MG63 (cell line): ENCODE measurements at places on chromosomes 5 and 9. TPM values are rescaled to one million over a fixed set of nuclear protein-coding genes. Genes with fewer than 3 reads are reported as not detected.

Gene HMGCS1
- total RNA-seq = 19.5 and 22.1 TPM in 2 replicates

Gene ANKRD18A
- total RNA-seq = 0.07 TPM in 1 of 2 replicates, not detected in the other

Gene IL4
- not detected in 2 replicates for total RNA-seq

Gene CDX1
- total RNA-seq = 0.07 TPM in 1 of 2 replicates, not detected in the other

Gene AK8
- 0.15 and 1.9 TPM in 2 replicates for total RNA-seq

Gene BARX1
- total RNA-seq = 170 and 176 TPM in 2 replicates

Gene PIP5KL1
- 0.13 TPM in 1 of 2 replicates, not detected in the other for total RNA-seq

Gene ADAMTSL2
- total RNA-seq = 0.10 and 0.72 TPM in 2 replicates

Gene TSLP
- 0.43 TPM in 1 of 2 replicates, not detected in the other for total RNA-seq

Gene PCDHA10
- not detected in 2 replicates for total RNA-seq

Gene MYOT
- total RNA-seq = not detected in 2 replicates

Gene C9orf50
- total RNA-seq = not detected in 2 replicates

Gene SOX30
- total RNA-seq = not detected in 2 replicates

Gene UBE2D2
- 104 and 187 TPM in 2 replicates for total RNA-seq

Gene NRARP
- 0.16 TPM in 1 of 2 replicates, not detected in the other for total RNA-seq

Gene GRIA1
- total RNA-seq = not detected in 2 replicates

Gene NIPAL4
- not detected in 2 replicates for total RNA-seq

Gene ZFP37
- total RNA-seq = 0.62 and 2.2 TPM in 2 replicates

Gene MLLT3
- total RNA-seq = 50.7 and 69.9 TPM in 2 replicates

Gene PROB1
- total RNA-seq = 0.13 TPM in 1 of 2 replicates, not detected in the other

Gene BAAT
- 0.13 TPM in 1 of 2 replicates, not detected in the other for total RNA-seq

Gene BARHL1
- not detected in 2 replicates for total RNA-seq

Gene ZCCHC7
- 7.7 and 12.0 TPM in 2 replicates for total RNA-seq
